Activated CD4-positive, alpha-beta T cell treated with anti-CD3 and anti-CD28 coated beads, Interleukin-2, amount 10 ng/mL, durations not matched to agents 24 days and 14 days (primary cell): ENCODE measurements at places on chromosomes 13 and 19. TPM values are rescaled to one million over a fixed set of nuclear protein-coding genes. Genes with fewer than 3 reads are reported as not detected.

DNA sequence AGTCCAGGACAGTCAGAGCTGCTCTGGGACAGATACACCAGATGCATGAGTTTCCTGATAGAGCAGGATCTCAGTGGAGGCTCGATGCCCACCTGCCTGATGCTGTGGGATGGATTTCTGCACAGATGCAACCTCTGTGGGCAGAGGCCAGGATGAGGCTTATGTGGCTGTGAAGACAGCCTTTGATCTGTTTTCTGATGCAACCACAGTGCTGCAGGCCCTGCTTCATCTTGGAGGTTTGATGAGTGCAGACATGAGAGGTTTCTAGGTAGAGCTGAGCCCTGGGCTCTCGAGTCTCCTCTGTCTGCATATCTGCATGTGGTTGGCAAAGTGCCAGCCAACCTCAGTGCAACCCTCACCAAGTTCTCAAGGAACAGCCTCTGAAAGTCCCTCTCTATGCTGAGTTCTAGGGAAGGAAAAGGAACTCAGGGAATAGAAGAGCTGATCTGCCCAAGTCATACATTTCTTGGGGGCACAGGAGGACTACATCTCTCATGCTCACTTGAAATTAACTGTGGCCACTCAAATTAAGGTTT, 23.1 kb upstream of the TSHZ3 start:
- H3K4me3 ChIP-seq = no peak overlapping the region
- peak; percentile 66 for DNase-seq
- H3K27ac ChIP-seq = no peak overlapping the region
- H3K36me3 ChIP-seq = no peaks in the 10 kb centered on the region
- H3K4me1 ChIP-seq = peaks cover 8% of the 10 kb centered on the region

DNA sequence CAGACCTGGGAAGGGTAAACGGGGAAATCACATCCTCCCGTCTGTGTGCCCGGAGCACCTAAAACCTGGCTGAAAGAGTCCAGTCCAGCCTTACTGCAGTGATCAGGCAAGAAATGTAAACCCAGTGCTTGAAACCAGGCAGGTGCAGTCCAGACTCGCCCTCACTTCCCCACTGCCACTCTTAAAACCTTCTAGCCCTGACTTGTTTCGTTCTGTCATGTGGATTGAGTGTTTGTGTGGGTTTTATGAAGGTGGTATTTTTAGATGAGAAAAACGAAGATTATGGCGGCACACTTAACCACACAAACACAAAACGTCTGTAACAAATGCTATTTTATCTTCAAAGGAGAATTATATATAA, 839 bp upstream of the CKAP2 start:
- peak overlapping the region; percentile 97 for H3K4me3 ChIP-seq
- H3K27ac ChIP-seq = peak overlapping the region; percentile 91
- H3K36me3 ChIP-seq = peaks cover 16% of the 10 kb centered on the region
- DNase-seq = peak; percentile 77

DNA sequence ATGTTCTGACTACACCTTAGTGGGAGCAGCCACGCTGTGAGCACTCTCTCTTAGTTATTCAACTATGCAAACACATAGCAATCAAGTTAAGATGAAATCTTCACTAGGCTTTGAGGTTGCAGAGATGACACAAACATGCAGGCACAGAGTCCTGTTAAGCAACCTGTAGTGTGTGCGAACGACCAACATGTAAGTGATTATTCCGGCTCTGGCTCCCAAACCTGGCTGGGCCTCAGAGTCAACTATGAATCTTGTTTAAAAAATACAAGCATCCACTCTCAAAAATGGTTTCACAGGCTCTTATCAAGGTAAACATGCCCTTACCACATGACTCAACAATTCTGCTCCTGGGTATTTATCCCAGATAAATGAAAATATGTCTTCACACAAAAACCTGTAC, 91.4 kb downstream of the IRS2 start:
- H3K27ac ChIP-seq = no peak overlapping the region
- no peak for DNase-seq
- peaks cover 9% of the 10 kb centered on the region for H3K27me3 ChIP-seq
- no peaks in the 10 kb centered on the region for H3K4me1 ChIP-seq
- H3K36me3 ChIP-seq = no peaks in the 10 kb centered on the region
- H3K4me3 ChIP-seq = no peak overlapping the region

GRCh38 chr19:54677217-54677616, 14.4 kb downstream of the LILRB4 start:
- peaks cover 2% of the 10 kb centered on the region for H3K27me3 ChIP-seq
- H3K4me3 ChIP-seq = no peak overlapping the region
- H3K4me1 ChIP-seq = no peaks in the 10 kb centered on the region
- H3K27ac ChIP-seq = no peak overlapping the region
- H3K36me3 ChIP-seq = no peaks in the 10 kb centered on the region

DNA sequence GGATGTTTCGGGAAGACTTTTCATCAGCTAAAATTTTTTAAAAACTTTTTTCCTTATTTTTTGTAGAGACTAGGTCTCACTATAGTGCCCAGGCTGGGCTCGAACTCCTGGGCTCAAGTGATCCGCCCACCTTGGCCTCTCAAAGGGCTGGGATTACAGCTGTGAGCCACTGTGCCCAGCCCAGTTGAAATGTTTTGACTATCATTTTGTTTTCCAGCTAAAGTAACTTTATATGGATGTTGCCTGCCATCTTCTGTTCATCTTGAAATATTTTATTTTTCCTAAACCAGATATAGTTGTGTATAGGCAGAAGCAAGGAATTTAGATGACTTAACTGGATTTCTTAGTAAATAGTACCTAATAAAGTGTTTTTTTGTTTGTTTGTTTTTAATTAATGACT, 7.0 kb downstream of the CAB39L start:
- peaks cover 4% of the 10 kb centered on the region for H3K36me3 ChIP-seq
- H3K4me1 ChIP-seq = peaks cover 9% of the 10 kb centered on the region
- H3K27me3 ChIP-seq = peaks cover 5% of the 10 kb centered on the region
- DNase-seq = no peak
- no peak overlapping the region for H3K27ac ChIP-seq

GRCh38 chr13:52955472-52955874, 73.1 kb upstream of the OLFM4 start:
- no peak overlapping the region for H3K4me3 ChIP-seq
- no peak overlapping the region for H3K27ac ChIP-seq
- H3K27me3 ChIP-seq = no peaks in the 10 kb centered on the region
- DNase-seq = no peak
- H3K36me3 ChIP-seq = no peaks in the 10 kb centered on the region
- H3K4me1 ChIP-seq = no peaks in the 10 kb centered on the region

GRCh38 chr13:109191413-109191812, 562.0 kb downstream of the MYO16 start:
- no peak overlapping the region for H3K4me3 ChIP-seq
- H3K36me3 ChIP-seq = no peaks in the 10 kb centered on the region
- H3K4me1 ChIP-seq = no peaks in the 10 kb centered on the region
- no peaks in the 10 kb centered on the region for H3K27me3 ChIP-seq
- no peak for DNase-seq

DNA sequence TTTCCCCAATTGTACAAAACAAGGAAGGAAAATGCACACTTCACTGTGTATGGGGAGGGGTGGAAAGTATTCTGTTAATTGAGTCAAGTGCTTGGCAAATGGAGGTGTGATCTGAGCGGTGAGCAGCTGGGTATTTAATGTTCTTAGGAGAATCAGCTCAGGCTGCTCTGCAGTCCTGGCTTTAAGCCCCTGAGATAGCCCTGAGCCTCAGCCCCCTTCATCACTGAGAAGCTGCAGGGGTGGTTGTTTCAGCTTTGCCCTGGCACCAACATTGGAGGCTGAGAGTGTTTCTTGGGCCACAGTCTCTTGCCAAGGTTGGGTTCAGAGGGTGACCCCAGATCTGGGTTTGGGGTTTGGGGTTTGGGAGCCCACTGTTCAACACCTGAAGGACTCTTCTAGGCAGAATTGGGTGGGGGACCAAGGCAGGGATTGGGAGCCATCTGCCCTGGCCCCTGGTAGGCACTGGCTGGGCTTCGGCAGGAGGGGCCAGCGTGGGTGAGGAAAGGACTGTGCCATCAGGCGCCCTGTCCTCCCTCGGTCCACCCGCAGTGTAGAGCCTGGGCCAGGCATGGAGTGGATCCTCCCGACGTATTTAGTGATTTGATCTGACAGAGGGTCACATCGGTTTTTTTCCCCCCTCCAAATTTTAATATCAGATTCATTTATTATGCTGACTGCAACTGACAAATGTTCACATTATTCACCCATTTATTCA, 66.7 kb upstream of the ZNF536 start:
- H3K4me3 ChIP-seq = no peak overlapping the region
- no peaks in the 10 kb centered on the region for H3K36me3 ChIP-seq
- no peaks in the 10 kb centered on the region for H3K4me1 ChIP-seq
- H3K27me3 ChIP-seq = no peaks in the 10 kb centered on the region
- no peak overlapping the region for H3K27ac ChIP-seq

- peak overlapping the region; percentile 49 for H3K27ac ChIP-seq
- peak overlapping the region; percentile 22 for H3K4me3 ChIP-seq
- no peak for DNase-seq
- peaks cover 27% of the 10 kb centered on the region for H3K4me1 ChIP-seq
- no peaks in the 10 kb centered on the region for H3K36me3 ChIP-seq
Observed at GRCh38 chr19:41804336-41804735, 7.9 kb downstream of the CEACAM3 start.

GRCh38 chr19:54430306-54431254, 15.3 kb downstream of the TTYH1 start:
- no peaks in the 10 kb centered on the region for H3K36me3 ChIP-seq
- peaks cover 12% of the 10 kb centered on the region for H3K27me3 ChIP-seq
- H3K4me3 ChIP-seq = peak overlapping the region; percentile 41
- H3K4me1 ChIP-seq = peaks cover 10% of the 10 kb centered on the region
- DNase-seq = peak; percentile 79
- H3K27ac ChIP-seq = no peak overlapping the region

- no peak for DNase-seq
- no peaks in the 10 kb centered on the region for H3K27me3 ChIP-seq
- H3K4me3 ChIP-seq = no peak overlapping the region
- H3K27ac ChIP-seq = no peak overlapping the region
- H3K36me3 ChIP-seq = peaks cover 34% of the 10 kb centered on the region
Observed at GRCh38 chr19:15402411-15403150, 16.2 kb downstream of the AKAP8L start.

DNA sequence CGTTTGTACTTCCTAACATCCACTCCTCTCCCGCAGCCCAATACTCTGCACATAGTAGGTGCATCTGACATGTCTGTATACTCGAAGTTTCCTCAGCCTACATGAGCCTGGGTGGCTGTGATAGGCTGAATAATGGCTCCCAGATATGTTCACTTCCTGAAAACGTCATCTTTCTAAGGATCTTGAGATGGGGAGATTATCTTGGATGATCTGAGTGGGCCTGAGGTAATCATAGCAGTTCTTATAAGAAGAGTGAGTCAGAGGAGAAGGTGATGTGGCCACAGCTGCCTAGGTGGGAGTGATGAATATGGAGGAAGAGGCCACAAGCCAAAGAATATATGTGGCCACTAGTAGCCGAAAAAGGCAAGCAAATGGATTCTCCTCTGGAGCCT, 84.2 kb downstream of the AKAP11 start:
- peak overlapping the region; percentile 99 for H3K27ac ChIP-seq
- peaks cover 9% of the 10 kb centered on the region for H3K36me3 ChIP-seq
- DNase-seq = no peak
- H3K4me3 ChIP-seq = peak overlapping the region; percentile 64
- H3K4me1 ChIP-seq = peaks cover 45% of the 10 kb centered on the region

GRCh38 chr13:31913459-31913858, 118.1 kb upstream of the FRY start:
- peak; percentile 40 for DNase-seq
- H3K4me1 ChIP-seq = peaks cover 11% of the 10 kb centered on the region
- no peak overlapping the region for H3K4me3 ChIP-seq
- peaks cover 18% of the 10 kb centered on the region for H3K27me3 ChIP-seq
- no peak overlapping the region for H3K27ac ChIP-seq

GRCh38 chr19:34731019-34731829, 2.8 kb upstream of the ZNF181 start:
- H3K4me3 ChIP-seq = no peak overlapping the region
- H3K4me1 ChIP-seq = peaks cover 23% of the 10 kb centered on the region
- peaks cover 14% of the 10 kb centered on the region for H3K36me3 ChIP-seq
- no peaks in the 10 kb centered on the region for H3K27me3 ChIP-seq
- no peak overlapping the region for H3K27ac ChIP-seq

DNA sequence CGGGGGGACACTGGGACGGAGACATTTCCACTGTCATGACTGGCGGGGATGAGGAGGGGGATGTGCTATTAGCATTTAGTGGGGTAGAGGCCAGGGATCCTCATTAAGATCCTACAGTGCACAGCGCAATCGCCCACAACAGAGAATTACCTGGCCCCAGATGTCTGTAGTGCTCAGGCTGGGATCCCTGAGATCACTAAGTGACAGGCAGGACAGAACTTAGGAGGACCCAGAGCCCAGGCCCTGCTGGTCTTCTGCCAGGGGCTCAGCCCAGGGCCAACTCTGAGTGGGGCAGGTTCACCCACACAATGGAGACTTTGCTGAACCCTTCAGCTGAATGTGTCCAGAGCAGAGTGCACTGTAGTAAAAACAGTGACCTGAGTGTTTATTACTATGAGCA, 4.6 kb downstream of the RANBP3 start:
- no peaks in the 10 kb centered on the region for H3K27me3 ChIP-seq
- peaks cover 31% of the 10 kb centered on the region for H3K36me3 ChIP-seq
- DNase-seq = no peak
- H3K27ac ChIP-seq = no peak overlapping the region
- peaks cover 54% of the 10 kb centered on the region for H3K4me1 ChIP-seq
- H3K4me3 ChIP-seq = no peak overlapping the region

- DNase-seq = no peak
- H3K36me3 ChIP-seq = no peaks in the 10 kb centered on the region
- H3K4me1 ChIP-seq = no peaks in the 10 kb centered on the region
- no peak overlapping the region for H3K27ac ChIP-seq
Observed at GRCh38 chr13:105502193-105502592, 1033.3 kb downstream of the EFNB2 start.

- H3K27me3 ChIP-seq = no peaks in the 10 kb centered on the region
- no peak for DNase-seq
Observed at GRCh38 chr19:1813192-1814182, 1.4 kb upstream of the ATP8B3 start.

DNA sequence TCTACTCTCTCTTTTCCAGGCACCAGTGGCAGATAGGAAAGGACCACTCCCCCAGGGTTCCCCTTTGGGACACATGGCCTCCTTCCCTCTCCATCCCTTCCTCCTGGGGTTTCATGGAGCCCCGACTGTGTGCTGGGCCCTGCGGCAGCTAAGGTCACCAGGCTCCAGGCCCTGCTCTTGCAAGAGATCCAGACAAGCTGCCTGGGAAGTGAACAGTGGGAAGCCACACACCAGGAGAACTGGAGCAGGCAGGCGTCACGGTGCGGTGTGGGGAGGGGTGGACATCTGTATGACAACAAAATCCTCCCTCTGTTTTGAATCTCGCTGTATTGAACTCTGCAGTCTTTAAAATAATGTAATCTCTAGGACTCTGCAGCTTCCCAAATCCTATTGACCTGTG, 330.1 kb downstream of the UQCRFS1 start:
- H3K4me3 ChIP-seq = no peak overlapping the region
- DNase-seq = no peak
- no peaks in the 10 kb centered on the region for H3K4me1 ChIP-seq
- H3K36me3 ChIP-seq = no peaks in the 10 kb centered on the region

- H3K4me3 ChIP-seq = no peak overlapping the region
- no peaks in the 10 kb centered on the region for H3K27me3 ChIP-seq
- no peak overlapping the region for H3K27ac ChIP-seq
Observed at GRCh38 chr13:71589032-71589431, 278.0 kb downstream of the DACH1 start.

The ICAM4 gene
- total RNA-seq = 0.71 and 0.79 TPM in 2 replicates

The THSD1 gene
- 0.14 and 0.21 TPM in 2 replicates for total RNA-seq

The KCNJ14 gene
- total RNA-seq = 2.4 TPM in 2 replicates

The DBP gene
- 10.7 and 11.2 TPM in 2 replicates for total RNA-seq

The RASAL3 gene
- total RNA-seq = 110 and 114 TPM in 2 replicates

The FCAR gene
- not detected in 2 replicates for total RNA-seq

The ZNF470 gene
- 1.8 and 2.0 TPM in 2 replicates for total RNA-seq

The RPS19 gene
- 2,909 and 2,931 TPM in 2 replicates for total RNA-seq
